ENCODE measurements at places on chromosomes 4 and X.

- no peak for DNase-seq
Measured at GRCh38 chr4:154740462-154740861, 3.3 kb upstream of the LRAT start.

DNA sequence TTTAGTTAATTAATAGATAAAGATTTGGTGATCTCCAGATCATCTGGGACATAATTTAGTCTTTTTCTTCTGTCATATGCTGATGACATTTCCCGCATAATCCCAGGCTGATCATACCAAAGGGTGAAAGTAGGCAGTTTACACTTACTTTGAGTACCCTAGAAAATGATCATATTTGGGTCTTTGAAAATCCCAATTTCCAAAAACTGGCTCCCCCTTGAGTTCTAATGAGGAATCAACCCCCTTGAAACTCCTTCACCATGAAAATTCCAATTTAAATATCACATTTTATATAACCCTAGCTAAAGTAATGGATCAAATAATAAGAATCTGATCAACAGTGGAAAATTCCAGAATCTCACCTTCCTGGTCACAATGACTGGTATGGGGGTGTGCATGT, 223.4 kb downstream of the NAF1 start:
- no peak for DNase-seq

- DNase-seq = peak; percentile 24
Measured at GRCh38 chrX:15749642-15750610, 11.9 kb downstream of the CA5B start.

GRCh38 chr4:172344308-172344938, 531.2 kb downstream of the GALNTL6 start:
- no peak for DNase-seq

GRCh38 chrX:47169726-47170515, 23.7 kb upstream of the UBA1 start:
- no peak for DNase-seq

- DNase-seq = no peak
Measured at GRCh38 chr4:26741491-26741871, 119.2 kb upstream of the STIM2 start.

GRCh38 chr4:134695433-134695832, 493.8 kb upstream of the PABPC4L start:
- DNase-seq = no peak

DNA sequence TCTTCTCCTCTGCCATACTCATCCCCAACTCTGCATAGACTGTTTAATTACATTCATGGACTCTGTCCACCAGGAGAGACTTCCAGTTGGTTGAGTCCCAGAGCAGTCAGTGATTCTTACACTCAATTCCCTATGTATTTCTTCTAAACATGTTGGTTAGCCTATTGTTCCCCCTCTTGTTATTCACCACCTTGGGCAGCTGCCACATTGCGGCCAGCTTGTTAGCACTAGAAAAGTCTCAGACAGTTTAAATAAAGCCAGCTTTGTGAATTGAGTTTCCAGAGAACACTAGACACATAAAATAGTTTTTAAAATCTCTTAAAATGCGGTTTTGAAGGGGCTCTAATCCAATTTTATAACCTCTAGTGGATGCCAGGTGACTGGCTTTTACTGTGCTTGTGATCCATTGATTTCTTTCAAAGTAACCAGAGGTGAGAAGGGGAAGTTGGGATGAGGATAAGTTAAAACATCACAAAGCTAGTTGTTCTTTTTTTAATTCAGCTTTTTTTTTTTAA, 827.7 kb downstream of the FSTL5 start:
- no peak for DNase-seq

DNA sequence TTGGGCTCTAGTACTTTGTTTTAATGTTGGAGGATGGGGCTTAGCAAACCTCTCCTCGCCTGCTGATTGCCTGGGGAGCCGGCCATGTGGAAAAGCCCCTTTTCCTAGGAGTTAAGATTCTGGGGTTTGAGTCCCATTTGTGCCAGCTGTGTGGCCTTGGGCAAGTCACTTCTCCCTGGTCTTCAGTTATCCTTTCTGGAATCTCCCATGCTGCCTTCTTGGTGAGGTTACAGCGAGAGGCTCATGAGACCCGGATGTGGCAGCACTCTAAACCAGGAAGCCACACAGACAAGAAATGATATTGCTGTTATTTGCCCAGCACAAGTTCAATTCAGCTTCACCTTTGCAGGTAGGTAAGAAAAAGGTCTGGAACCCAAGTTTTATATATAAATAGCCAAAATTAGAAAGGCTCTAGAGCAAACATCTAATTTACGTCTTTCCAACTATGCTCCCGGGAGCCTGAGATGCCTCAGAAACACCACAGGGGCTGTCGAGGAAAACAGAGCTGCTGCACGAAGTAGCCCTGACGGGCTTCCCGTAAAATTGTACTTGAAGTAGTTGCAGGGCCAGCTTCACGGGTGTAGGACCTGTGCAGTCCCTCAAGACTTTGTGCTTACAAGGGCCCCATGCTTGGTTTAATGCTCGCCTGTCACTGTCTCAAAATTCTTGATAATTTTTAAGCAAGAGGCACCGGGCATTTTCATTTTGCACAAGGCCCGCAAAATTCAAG, 8.3 kb upstream of the SASH3 start:
- DNase-seq = no peak

DNA sequence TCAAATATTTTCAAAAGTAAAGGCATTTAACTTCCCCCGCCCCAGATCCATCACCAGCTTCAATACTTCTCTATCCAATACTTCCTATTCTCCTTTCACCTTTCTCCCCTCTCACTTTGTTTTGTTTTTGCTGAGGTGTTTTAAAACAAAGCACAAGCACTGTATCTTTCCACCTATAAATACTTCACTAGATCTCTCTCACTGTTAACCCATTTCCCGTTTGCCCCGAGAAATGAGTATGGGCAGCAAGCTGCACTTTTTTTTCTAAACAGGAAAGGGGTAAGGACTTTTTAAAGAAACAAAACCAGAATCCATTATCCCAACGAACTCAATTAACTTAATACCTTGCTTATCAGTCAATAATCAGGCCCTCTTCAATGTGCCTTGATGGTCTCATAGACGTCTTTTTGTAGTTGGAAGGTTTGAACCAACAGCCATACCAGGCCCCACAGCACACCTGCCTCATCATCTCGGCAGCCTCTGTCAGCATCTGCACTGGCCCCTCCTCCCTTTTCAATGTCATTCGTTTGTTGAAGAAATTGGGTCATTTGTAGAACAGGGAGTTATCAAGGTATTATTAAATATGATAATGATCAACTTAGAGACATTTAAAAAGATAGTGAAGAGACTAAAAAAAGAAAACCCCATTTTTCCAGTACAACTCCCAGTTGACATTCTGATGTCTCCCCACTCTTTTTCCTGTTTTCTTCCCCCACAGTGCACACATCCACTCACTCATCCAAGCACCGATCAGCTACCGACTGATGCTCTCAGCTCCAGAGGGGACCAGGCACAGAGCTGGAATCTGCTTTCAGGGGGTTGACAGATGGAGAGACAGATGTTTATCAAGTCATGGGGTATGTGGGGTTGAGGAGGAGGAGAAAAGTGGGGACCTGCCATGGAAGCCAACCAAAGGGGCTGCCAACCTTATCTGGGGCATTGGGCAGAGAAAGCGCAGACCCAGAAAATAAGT, 25.8 kb downstream of the CRMP1 start:
- DNase-seq = no peak

DNA sequence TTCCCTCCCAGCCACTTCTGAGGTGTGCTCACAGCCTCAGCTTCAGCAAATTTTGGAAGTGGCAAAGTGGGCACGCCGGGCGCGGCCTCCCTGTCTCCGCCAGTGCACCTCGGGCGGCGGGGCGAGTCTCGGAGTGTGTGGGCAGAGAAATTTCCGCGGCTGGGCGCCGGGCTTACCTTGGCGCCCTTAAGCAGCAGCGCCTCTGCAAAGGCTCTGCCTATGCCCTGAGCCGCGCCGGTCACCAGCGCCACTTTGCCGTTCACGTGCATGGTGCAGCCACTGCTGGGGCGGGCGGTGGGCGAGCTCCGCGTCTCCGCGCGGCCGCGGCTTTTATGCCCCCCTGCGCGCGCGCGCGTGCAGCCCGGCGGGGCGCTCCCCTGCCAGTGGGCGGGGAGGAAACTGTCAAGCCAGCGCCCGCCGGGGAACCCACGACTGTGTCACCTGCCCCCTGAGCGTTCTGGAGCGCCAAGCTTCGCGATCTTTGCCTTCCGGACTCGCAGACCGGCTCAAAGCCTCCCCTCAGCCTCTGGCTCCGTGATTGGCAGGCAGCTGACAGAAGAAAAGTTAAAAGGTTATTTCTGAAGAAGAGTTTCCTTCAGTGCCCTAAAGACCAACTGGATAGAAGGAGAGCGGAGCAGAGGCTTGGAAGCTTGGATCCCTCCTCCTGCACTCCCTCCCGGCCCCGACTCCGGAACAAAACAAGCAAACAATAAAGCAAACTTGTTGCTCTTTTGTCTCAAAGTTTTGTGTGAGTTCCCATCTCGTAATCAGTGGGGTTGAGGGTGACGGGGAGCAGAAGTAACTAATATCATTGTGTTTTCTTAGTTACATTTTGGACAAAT, at the start of gene HPGD:
Gene HPGD, minus strand, starts transcription at position 306 of the 842 bp plus-strand sequence. Its CDS starts 37 bp downstream, at position 269.
- no peak for DNase-seq

GRCh38 chr4:135274416-135274815, 1072.8 kb upstream of the PABPC4L start:
- DNase-seq = no peak

DNA sequence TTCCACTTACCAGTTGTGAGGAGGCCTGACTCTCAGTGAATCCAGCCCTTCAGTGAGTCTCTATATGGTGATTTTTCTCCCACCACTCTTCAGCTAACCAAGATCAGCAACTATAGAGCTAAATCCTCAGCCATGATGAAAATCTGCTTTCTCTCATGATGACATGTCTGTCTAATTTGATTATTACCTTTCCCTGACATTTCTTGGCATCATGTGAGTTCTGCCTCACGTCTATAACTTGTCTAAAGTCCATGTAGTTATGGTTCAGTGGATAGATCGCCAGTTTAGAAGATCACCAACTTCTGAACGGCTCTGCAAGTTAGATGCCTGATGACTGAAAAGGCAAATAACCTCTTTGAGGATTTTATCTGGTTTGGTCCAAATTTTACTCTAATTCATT, 14.9 kb upstream of the DCAF8L1 start:
- no peak for DNase-seq

DNA sequence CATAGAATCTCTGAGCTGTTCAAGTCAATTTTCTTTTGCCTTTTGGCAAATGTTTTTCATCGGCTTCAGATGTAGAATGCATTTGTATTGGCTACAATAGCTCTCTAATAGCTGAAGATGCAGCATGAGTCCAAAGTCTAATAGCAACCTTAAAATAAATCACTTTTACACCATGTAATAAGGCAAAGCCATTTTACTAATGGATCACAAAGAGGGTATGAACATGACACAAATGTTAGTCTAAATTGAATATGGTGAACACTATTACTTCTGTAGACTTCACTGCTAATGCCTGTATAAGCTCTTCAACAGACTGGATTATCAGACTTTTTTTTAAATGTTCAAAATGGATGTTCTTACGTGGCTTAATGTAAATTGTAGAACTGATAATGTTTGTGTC, 645.3 kb downstream of the TLL1 start:
- no peak for DNase-seq

- no peak for DNase-seq
Measured at GRCh38 chr4:139896091-139896604, 230.5 kb downstream of the MGST2 start.

DNA sequence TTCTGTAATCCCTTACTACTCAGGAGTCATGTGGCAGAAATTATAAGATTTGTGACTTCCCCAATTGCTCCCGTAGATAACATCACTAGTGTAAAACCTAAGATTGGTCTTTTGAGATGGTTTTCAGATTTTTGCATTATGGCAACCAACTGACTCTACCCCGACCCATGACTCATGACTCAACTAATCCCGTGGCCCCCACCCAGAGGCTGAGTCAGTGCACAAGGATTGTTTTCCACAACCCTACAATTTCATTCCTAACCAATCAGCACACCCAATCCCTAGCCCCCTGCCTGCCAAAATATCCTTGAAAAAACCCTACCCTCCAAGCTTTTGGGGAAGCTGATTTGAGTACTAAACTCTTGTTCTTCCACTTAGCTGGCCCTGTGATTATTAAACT, 109.4 kb upstream of the FAM9C start:
- DNase-seq = no peak

DNA sequence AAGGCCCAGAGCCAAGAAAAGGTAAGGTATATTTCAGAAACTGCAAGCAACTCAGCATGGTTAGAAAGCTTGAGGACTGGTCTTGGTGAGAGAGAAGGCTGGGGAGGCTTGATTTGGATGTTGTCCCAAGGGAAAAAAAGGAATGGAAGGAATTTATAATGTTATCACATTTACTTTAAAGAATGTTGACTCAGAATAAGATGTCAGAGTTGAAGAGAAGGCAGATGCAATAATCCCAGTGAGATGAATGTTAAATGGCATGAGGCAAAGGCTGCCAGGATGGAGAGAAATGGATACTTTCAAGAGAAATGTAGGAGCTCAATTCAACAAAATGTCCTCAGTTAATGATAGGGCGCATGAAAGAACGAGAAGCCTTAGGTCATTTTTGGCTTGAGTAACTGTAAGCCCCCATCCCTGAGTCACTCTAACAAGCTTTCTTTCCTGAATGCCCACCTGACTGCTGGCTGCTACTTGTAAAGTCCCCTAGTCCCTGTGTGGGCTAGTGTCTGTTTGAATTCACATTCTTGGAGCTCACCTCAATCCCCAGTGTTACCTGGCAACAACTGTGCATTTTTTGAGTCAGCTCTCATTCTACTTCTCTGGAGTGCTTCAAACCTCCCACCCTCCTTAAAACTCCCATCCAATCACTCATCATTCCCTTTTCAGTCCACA, 103.0 kb upstream of the TAPT1 start:
- DNase-seq = no peak

- no peak for DNase-seq
Measured at GRCh38 chrX:114015966-114016365, 567.9 kb upstream of the HTR2C start.

DNA sequence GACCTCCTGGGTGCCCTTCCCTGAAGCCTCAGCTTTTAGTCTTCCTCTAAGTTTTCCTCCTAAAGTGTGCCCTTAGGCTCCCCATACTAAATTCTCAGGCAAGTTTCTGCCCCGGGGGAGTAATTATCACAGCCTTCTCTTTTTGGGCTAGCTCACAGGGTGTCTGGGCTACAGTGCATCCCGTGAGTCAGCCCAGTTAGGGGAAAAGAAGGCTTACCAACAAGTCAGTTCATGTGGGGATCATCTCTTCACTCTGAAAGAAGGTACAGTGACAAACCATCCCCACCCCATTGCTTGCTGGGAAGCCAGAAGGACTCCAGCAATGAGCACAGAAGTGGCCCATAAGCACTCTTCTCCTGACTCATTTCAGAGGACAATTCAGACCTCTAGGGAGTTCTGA, 134.7 kb upstream of the FAM9C start:
- DNase-seq = no peak

DNA sequence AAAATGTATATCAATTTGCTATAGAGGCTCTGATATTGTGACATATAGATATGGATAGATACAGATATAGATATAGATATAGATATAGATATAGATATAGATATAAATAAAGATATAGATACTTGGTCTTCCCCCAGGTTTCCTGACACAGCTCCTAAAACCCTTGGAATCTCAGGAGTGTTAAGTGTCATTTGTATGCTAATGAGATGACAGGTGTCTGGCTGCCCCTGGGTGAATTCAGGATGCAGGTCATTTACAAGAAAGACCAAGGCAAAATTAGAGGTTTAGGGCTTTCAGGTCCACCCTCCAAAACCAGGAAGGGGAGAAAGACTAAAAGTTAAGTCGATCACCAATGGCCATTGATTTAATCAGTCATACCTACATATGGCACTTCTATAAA, 1034.8 kb downstream of the PDHA2 start:
- no peak for DNase-seq

Data from dermis microvascular lymphatic vessel endothelial cell (primary cell).